ENCODE measurements at places on chromosomes 2 and 18.
A peak's percentile ranks its signal among the peaks of the same experiment; 100 is the strongest.

- DNase-seq = no peak
Observed at GRCh38 chr2:68152681-68153347, 4.9 kb upstream of the PNO1 start.

DNA sequence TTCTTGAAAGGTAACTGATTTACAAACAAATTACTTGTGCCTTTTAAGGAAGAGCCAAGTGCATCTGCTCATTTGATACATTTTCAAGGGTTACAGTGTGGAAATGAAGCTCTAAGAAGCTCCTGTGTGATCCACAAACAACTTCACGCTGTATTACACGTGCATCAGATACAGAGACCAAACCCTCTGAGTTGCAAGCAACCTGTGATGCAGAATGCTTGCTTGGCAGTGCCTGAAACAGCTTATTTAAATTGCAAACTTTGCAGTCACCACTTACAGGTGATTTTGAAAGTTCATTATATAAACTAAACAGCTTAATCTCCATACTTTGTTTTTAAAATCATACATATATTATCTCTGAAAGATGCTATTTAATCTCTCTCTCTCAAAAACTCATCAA is 50.1 kb downstream of the ZEB2 start:
- no peak for DNase-seq

GRCh38 chr2:36754578-36754977 is 58.1 kb downstream of the VIT start:
- DNase-seq = no peak

- DNase-seq = no peak
Observed at GRCh38 chr2:217033186-217033585, 173.3 kb upstream of the TNP1 start.

DNA sequence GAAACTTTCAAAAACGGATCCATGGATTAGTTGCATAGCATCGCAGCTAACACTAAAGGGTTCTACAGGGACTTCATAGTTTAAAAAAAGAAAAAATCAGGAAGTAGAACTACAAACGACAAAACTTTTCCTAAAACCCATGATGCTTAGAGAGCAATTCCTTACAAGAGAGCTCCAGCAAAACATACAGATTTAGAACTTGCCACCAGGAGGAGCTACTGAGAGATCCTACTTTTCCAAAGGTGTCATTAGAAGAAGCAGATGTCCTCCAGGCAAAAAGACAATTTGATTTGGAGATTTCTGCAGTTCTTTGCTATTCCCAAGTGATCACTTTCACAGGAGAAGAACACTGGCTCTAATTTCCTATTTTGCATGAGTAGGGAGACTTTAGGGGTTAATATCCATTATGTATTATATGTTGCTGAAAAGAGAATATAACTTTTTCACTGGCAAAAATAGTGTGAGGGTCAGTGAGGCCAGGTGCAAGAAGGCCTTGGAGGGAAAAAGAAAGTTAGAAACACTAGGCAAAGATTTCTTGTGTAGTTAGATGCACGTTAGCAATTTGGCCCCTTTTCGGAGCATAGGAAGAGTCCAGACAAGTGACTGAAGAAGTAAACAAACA is 436.2 kb downstream of the SUCLG1 start:
- DNase-seq = peak; percentile 20

DNA sequence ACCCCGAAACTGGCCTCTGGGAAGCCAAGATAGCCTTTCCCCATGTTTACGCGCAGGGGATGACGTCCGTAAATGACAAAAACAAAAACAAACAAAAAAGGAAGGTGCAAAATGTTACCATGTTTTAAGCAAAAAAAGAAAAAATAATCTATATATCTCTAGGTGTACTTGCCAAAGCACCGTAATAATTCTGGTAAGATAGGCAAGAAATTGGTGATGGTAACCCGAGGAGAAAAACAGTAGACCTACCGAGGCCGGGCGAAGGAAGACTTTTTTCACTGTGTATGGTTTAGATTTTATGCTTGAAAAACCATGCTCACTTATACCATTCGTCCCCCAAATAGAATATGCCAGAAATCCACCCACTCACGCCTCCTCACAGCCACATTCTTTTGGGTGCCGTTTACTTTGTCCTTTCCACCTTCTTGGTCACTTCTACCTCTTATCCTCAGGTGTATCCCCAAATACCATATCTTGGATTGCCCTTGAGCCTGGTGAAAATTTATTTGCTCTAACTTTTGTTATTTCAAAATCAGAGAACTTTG is 8.0 kb downstream of the GATA6 start:
- DNase-seq = no peak

DNA sequence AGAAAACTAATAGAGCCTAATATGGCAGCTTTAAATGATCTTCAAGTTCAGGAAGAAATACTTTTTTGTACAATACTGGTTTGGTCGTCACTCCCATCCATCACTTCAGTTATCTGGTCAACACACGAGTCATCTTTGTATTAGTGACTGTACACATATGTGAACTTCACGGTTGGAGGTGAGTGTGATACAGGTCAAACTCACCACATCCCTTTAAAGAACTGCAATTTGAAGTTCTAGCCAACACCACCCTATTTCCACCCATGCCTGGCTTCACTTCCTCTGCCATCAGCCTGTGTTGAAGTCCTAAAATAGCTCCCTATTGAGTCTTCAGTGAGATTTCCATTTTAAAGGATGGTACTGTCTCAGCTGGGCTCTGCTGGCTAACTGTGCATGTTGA is 361.9 kb downstream of the TXNL1 start:
- no peak for DNase-seq

DNA sequence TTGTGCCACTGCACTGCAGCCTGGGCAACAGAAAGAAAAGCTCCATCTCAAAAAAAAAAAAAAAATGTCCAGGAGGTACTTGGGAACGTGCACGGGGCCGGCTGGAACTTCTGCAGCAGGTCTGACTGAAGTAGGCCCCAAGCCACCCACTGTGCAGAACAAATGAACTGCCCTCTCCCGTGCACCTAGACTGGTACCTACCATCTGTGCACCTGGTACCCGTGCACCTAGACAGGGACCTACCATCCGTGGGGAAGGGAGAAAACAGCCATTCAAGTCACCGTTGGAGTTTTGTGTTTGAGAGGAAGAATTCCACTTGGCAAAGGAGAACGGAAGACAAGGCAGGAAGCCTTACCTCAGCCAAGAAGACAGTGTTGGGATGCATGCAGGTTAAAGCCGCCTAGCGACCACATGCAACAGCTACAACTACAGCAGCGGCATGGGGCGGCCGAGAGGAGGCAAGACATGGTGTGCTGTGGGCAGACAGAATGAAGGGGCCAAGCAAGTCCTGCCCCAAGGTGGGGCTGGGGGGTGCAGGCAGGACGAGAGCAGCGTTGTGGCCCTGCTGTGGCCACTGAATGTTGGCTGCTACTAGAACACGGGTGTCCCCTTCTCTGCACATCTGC is 16.1 kb downstream of the ST3GAL5 start:
- DNase-seq = no peak

- DNase-seq = no peak
Observed at GRCh38 chr2:45602624-45603023, 8.4 kb downstream of the SRBD1 start.

DNA sequence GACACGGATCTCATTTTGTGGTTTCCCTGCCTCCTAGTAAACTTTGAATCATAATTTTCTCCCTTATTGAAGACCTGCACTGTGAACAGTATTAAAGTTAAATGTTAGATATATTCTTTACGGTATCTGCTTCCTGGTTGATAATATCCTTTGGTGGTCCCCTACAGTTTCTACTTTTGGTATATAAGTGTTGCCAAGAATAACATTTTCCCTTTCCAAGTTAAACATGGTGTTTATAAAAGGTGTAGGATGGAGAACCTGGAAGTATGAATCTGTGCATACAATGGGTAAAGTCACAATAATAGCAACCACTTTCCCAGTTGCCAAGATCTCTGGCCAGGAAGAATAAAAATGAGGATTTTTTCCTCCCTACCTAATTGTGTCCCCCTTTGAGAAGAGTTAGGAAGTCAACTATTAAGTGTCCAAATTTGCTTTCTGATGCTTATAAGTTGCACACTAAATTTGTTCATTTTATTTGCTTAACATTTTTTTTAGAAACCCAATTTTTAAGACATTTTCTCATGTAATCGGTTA is 201.0 kb upstream of the STK17B start:
- no peak for DNase-seq

DNA sequence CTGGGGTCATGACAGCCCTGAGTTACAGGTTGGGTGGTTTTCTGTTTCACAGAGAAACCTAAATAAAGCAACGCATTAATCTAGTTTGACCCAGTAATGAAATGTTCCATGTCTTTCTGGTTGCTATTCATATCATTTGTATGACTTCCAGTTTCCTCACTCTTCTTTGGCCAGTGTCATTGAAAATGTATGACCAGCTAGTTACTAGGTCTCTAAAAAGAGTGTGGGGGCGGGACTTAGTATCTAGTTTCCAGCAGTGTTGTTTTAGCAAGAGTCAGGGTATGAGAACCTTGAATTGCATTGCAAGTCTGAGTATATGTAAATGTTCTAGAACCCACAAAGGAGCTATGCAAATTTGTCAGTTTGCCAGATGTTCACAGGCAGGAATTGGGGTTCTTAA is 47.7 kb downstream of the SLC9A2 start:
- no peak for DNase-seq

- DNase-seq = no peak
Observed at GRCh38 chr18:48333563-48333962, 75.6 kb downstream of the ZBTB7C start.

DNA sequence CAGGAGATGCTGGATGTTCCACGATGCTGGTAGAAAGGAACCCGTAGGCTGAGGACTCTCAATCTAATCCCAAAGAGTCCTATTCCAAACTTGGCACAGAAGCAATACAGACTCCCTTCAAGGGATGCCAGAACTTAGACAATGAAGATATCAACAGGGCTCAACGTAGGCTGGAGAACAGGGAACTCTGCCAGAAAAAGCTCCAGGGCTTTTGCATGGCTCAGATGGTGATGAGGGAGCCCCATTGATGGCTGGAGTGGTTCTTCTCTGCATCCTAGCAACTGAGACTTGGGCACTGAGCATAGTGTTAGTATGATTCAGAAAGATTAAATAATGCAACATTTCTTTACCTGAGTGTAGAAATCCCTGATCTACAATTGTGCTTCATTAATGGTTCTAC is 117.2 kb upstream of the NCK2 start:
- DNase-seq = no peak

DNA sequence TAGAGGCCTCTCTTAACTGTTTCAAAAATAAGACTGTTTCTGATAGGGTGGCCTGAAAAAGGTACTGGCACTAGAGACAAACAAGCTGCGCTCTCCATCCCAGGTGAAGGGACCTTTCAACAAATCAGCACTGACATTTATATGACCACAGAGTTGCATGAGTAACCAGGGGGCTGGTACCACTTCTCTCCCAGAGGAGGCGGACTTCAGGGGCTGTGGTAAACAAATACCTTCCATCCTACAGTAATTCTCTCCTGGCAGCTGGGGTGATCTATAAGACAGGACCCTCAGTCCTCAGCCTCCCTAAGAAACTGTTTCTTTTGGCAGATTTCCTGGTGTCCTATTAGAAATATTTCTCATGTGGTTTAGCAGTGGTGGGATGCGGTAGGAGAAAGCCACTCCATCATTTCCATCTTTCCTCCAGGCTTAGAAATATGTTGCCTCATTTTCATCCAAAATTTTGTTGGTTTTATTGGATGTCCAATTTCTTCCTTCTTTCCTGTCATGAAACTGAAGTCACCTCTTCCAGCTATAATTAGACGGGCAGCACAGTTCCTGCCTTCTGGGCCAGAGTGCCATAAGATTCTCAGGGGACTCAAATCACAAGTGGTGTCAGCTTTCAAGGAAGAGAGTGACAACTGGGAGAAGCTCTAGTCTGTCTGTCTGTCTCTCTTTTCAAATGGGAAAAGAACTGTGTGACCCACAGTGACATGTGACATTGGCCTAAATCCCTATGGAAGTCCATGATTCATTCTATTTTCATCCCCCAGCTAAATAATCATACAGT is 96.4 kb downstream of the CYRIA start:
- no peak for DNase-seq

GRCh38 chr18:62781893-62782292 is 66.6 kb downstream of the PHLPP1 start:
- peak; percentile 47 for DNase-seq

DNA sequence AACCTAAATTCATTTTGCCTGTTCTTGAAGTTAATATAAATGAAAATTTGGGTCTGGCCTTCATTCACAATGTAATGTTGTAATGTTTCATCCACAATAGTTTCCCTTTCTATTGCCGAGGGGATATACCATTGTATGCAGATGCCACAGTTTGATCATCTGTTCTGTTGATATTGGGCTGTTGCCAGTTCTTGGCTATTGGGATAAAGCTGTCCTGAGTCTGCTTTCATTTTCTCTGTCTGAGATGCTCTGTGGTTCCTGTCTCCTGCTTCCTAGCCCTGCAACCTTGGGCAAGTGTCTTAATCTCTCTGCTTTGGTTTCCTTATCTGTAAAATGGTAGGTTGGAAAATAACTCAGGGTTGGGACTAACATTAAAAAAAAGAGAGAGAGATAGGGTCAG is 25.2 kb downstream of the B3GNT2 start:
- DNase-seq = no peak

DNA sequence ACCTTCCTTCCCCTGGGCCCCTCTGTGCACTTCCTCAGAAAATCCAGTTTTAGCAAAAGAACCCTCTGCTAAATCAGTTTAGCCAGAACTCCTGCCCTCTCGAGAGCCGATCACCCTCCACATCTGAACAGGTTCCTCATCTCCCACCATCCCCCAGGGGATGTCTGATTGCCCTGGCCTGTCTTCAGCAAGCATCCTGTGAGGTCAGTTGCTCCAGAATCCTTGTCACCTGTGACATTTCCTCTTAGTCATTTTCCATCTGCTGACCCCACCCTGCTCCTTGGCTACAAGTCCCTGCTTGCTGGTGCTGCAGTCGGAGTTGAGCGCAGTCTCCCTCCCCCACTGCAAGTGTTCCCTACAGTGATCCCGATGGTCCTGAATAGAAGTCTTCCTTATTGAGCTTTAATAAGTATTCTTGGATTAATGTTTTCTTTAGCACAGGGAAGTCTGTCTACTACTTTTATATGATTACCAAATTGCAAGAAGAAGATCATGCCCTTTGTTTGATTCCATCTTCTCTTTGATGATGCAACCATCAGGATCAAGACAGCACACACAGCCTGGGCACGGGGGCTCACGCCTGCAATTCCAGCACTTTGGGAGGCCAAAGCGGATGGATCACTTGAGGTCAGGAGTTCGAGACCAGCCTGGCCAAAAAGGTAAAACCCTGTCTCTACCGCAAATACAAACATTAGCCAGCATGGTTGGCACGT is 30.9 kb upstream of the UBE2F start:
- DNase-seq = no peak

- DNase-seq = no peak
Observed at GRCh38 chr2:119697290-119698020, 18.5 kb downstream of the TMEM177 start.

DNA sequence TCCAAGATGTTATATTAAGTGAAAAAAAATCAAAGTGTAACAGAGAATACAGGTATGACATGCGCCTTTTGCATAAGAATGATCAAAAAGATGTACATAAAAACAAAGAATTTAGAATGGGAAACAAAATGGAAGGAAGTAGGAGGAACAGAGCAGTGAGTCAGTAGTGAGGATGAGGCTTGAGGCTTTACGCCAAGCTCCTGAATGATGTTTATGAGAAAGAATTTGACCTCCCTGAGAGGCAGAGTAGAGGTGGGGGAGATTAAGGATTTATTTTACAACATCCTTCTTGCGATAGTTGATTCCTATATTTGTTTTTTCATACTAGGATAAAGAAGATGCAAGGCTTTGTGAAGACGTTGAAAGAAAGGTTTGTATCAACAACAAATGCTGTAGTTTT is 81.4 kb downstream of the DCDC2C start:
- DNase-seq = no peak

Data from AML-193 (cell line).